ENCODE measurements at places on chromosomes 1 and 21.

DNA sequence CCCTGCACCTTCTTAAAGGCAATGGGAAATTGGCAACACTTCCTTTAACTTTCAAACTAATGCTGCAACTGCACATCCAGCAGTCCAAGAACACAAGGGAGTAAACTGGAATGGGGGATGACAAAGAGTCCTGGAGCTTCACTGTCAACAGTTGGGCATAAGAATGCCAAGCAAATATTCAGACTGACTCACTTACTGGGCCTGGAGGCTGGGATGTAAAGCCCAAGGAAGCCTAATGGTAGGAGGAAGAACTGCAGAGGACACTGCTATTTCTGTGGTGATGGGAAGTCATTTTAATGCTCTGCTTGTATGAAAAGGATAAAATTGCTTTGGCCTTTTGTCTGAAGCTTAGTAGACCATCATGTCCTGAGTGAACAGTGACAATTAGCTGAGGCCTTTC lies 15.7 kb upstream of the DMRTA2 start:
- DNase-seq = no peak

- DNase-seq = no peak
Observed at GRCh38 chr1:44511769-44512168, 106.7 kb downstream of the RNF220 start.

- DNase-seq = no peak
Observed at GRCh38 chr1:13616234-13616633, 32.6 kb downstream of the PDPN start.

GRCh38 chr1:31095985-31096384 lies 30.5 kb upstream of the PUM1 start:
- DNase-seq = no peak

DNA sequence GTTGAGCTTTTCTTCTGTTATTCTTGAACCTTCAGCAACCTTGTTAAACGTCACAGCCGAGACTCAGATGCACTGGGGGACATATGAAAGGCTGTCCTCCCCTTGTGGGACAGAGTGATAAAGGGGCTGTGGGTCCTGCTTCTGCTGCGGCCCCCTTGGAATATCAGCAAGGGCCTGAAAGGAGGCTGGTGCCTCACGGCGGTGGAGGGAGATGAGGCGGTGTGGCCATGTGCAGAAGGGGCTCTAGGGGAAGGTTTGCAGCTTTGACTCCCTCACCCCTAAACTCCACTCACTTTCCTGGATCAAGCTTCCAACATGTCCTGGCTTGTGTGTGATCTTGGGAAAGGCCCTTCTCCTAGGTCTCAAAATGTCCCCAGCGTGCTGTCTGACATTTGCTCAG lies 270.7 kb upstream of the CSF3R start:
- DNase-seq = no peak

- no peak for DNase-seq
Observed at GRCh38 chr1:218633238-218633988, 288.3 kb downstream of the TGFB2 start.

DNA sequence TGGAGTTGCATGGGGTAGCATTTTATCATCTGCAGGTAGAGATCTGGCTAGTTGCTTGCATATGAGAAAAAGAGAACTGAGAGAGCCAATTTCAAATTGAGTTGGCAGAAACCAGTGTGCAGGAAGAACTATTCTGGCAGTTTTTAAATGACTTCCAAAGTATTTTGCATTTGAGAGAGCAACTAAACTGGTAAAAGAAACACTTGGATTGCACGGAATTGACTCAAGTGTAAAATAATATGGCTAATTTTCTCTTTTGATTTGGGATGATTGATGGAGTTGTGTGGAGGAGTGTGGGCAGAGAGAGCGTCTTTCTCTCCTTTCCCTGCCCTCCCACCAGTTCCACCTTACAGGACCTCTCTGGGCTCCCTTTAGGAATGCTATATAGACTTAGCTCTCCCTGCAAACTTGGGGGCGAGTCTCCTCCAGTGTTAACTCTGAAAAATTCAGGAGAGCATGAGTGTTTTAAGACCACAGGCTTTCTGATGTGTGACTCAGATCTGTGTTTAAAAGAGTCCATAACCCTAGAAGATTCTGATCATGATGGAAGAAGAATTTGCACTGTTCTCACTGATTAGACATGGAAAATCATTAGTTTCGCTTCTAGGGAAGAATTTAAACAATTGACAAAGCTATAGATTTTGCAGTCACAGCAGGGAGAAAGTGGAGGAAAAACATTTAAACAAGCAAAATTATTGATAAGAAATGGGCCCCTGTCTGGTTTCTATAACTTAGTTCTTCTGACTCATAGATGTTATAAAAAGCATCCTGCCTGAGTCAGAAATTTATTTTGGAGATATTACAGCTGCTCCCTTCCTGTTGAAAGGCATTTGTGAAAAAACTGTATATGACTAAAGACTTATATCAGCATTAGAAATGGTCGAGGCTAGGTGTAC lies 24.9 kb upstream of the CTBS start:
- no peak for DNase-seq

- no peak for DNase-seq
Observed at GRCh38 chr1:230682882-230683610, 30.9 kb downstream of the AGT start.

GRCh38 chr1:10829965-10830515 lies 33.6 kb upstream of the CASZ1 start:
- DNase-seq = no peak

GRCh38 chr1:27686223-27686990 lies 14.4 kb upstream of the IFI6 start:
- DNase-seq = no peak

DNA sequence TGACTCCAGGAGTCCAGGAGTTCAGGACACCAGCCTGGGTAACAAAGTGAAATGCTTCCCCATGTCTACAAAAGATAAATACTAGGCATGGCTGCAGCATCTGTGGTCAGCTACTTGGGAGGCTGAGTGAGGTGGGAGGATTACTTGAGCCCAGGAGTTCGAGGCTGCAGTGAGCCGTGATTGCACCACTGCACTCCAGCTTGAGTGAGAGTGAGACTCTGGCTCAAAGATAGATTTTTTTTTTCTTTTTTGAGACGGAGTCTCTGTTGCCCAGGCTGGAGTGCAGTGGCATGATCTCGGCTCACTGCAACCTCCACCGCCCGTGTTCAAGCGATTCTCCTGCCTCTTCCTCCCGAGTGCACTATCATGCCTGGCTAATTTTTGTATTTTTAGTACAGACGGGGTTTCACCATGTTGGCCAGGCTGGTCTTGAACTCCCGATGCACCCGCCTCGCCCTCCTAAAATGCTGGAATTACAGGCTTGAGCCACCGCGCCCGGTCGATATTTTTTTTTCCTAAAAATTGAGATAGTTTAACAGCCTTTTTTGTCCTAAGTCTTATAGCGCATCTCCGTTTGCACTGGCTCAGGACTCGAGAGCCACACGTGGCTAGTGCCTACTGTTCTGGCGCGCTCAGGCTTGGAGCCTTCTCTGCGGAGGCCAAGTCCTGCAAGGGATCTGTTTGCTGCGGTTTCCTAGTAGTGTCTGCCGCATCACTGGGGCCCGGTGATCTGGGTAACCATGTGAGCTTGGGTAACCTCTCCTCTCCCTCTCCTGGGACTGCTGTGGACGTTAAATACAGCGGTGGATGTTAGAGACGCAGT lies 1.0 kb upstream of the MFN2 start:
- no peak for DNase-seq

DNA sequence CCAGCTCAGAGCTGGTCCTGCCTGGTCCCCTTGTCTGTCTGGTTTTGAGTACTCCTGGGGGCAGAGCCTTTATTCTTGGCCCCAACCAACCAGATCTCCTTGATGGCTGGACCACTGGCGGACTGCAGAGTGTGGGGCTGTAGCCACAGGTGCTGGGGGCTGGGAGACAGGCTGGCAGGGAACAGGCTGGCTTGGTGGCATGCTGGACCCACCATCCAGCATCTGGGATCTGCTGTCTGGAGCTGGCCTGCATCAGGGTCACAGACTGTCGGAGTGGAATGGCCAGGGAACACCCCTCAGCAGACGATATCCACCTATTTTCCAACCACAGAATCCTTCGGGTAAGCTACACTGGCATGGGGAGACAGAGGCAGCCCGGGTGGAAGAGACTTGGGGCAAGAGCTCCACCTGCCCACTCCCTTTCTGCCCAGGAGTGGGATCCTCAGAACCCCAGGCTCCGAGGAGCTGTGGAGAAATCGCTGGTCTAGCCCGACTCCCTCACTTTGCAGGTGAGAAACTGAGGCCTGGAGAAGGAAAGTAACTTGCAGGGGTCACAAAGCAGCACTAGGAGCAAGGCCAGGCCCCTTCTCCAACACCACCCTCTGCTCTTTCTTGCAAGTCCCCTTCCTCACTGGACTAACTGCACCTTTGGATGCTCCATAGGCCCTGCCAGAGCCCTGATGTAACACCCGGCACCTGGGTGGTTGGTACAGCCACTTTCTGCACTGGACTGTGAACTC lies 40.6 kb downstream of the TNNT2 start:
- no peak for DNase-seq

- DNase-seq = no peak
Observed at GRCh38 chr1:243269461-243269801, 13.6 kb downstream of the SDCCAG8 start.

DNA sequence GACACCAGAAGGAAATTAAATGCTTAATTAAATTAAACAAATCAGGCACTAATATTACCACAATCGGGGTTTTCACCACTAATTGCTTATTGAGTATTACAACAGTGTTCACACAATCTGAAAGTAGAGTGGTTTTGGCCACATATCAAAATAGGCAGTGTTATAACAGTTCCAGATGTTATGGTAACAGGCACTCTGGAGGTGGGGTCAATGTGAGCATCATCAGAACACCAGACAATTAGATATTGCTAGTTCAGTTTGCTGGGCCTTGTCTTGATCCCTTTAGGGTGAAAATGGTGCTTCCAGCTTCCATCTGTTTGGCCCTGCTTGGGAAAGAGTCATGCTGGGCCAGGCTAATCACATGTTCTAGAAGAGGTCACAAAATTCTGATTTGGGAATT lies 14.5 kb upstream of the DDAH1 start:
- DNase-seq = no peak

- no peak for DNase-seq
Observed at GRCh38 chr1:32783851-32784250, 33.3 kb downstream of the YARS1 start.

DNA sequence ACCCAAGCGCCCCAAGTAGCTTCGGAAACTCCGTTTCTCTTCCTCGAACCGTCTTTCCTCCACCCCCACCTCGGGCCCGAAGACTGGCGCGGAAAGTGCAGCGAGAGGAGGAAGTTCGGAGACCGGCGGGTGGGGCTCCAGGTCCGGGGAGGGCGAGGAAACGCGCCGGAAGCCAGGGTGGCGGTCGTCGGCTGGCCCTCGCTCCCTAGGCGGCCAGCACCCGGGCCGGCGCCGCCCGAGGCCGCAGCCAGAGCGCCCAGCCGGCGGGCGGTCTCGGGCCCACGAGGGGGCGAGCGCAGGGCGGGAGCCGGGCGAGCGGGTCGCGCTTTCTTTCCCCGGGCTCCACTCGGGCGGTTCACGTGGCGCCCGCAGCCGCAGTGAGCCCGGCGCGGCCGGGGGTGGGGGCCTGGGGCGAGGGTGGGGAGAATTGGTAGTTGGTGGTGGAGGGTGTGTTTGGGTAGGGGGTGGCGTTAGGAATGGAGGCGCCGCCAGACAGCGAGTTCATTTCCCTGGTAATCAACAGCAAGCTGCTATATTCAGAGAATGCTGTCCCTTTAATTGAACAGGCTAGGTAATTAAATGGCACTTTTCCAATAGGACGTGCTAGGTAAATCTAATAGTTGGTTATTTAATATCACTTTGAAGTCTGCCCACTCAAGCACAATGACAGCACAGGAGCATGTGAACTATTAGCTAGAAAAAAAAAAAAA lies 6.7 kb downstream of the LMO4 start:
- DNase-seq = peak; percentile 52

GRCh38 chr1:55623311-55623710 lies 408.1 kb upstream of the USP24 start:
- no peak for DNase-seq

GRCh38 chr1:182217967-182218366 lies 156.5 kb upstream of the ZNF648 start:
- DNase-seq = no peak

GRCh38 chr1:233972951-233973635 lies 68.6 kb downstream of the SLC35F3 start:
- DNase-seq = no peak

DNA sequence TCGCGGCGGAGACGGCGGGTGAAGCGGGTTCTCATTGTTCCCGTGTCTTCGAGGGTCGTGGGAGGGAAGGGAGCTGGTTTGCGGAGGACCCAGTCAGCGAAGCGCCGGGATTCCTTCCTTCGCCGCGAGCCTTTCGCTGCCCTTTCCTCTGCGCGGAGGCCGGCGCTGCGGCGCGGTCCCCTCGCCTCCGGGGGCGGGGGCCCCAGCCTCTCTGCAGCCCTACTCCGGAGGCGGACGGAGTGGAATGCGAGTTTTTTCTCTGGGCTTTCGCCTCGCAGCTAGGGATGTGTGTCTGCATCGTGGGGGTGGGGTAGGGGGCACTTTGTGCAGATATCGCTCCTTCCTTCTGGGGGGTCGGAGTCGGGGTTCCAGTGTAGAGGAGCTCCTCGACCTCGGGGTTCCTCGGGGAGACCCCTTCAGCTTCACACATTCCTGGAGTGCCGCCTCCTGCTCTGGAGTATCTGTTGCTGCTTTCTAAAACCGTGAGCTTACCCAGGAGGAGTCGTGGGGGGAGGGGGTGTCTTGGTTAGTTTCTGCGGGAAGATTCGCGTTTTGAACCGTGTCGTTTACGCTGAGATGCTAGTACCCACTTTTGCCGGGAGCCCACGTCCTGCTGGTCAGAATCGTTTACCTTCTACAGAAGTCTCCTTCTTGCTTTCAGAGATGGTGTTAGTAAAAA lies 595 bp downstream of the RNF2 start:
- DNase-seq = peak; percentile 41

- no peak for DNase-seq
Observed at GRCh38 chr1:53266038-53266437, 27.7 kb upstream of the MAGOH start.

GRCh38 chr1:26689504-26689903 lies 6.3 kb upstream of the ARID1A start:
- DNase-seq = no peak

GRCh38 chr1:42125552-42125951 lies 27.7 kb upstream of the GUCA2B start:
- DNase-seq = no peak

GRCh38 chr1:68442006-68442405 lies 7.7 kb downstream of the RPE65 start:
- no peak for DNase-seq

DNA sequence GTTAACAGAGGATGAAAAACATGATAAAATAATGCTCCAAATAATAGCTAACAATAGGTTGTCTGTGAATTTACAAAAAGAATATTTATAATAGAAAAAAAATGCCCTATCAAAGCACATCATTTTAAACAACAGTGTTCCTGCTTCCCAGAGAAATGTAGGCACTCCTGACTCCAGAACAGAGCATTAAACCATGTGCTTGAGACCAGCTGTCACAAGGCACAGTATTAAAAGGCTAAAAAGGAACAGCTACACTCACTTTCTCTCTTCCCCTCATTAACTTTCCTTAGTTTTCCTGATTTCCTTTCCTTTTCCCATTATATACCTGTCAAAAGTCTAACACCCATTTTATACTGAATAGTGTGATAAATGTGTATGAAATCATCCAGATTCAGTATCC lies 10.9 kb downstream of the VAV3 start:
- no peak for DNase-seq

- DNase-seq = no peak
Observed at GRCh38 chr1:154349121-154349520, 23.8 kb downstream of the ATP8B2 start.
